GM23248 (cell line): ENCODE measurements at places on chromosomes 12 and 14. TPM values are rescaled to one million over a fixed set of nuclear protein-coding genes. Genes with fewer than 3 reads are reported as not detected.
A peak's percentile ranks its signal among the peaks of the same experiment; 100 is the strongest.

ZNF641 gene
- 7.8 and 8.2 TPM in 2 replicates for total RNA-seq

DDX54 gene
- 34.9 and 44.5 TPM in 2 replicates for total RNA-seq

DNA sequence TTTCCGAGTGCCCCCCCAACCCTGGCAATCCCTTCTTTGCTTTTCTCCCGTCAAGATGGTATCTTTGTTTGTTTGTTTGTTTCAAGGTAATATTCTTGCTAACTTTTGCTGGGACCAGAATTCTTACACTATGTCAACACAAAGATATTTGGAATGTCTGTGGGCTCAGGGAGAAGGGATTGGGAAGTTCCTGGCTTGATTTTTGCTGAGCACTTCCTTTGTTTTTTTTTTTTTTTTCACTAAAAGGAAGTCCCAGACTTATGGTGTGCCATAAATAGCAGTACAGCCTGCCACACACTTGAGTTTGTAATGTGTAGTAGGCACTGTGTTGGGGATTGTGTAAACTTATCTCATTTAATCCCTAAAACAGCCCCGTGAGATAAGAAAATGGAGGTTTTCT lies 11.2 kb upstream of the RNU6-7 start:
- DNase-seq: no peak

- DNase-seq: peak; percentile 78
Measured at GRCh38 chr14:91228112-91229004, 16.1 kb downstream of the GPR68 start.
